ENCODE measurements at places on chromosomes 16 and 17. TPM values are rescaled to one million over a fixed set of nuclear protein-coding genes. Genes with fewer than 3 reads are reported as not detected.

RAB40B gene
- 7.9 TPM for total RNA-seq

SCGB1C2 gene
- not detected for total RNA-seq

PYY gene
- total RNA-seq = not detected

KRT33B gene
- total RNA-seq = not detected

CDRT15L2 gene
- total RNA-seq = not detected

KCTD19 gene
- 0.35 TPM for total RNA-seq

GPR179 gene
- total RNA-seq = 0.57 TPM

PYDC1 gene
- total RNA-seq = not detected

USP43 gene
- 19.2 TPM for total RNA-seq

ST6GALNAC1 gene
- total RNA-seq = 0.76 TPM

CCR7 gene
- not detected for total RNA-seq

PLK1 gene
- total RNA-seq = 169 TPM

SPOP gene
- 47.3 TPM for total RNA-seq

ABCA6 gene
- total RNA-seq = not detected

ATAD5 gene
- total RNA-seq = 12.5 TPM

SYNRG gene
- 18.7 TPM for total RNA-seq

TNK1 gene
- total RNA-seq = 15.8 TPM

DYNLRB2 gene
- total RNA-seq = not detected

TPSB2 gene
- not detected for total RNA-seq

TRPV2 gene
- total RNA-seq = 5.3 TPM

MYH13 gene
- not detected for total RNA-seq

Data from PC-9 (cell line).